Activated naive CD4-positive, alpha-beta T cell treated with anti-CD3 and anti-CD28 coated beads, Interleukin-2, amount 50 U/mL, for 72 hours (primary cell): ENCODE measurements at places on chromosomes 7 and 10.
A peak's percentile ranks its signal among the peaks of the same experiment; 100 is the strongest.

- no peak for DNase-seq
Measured at GRCh38 chr10:122998360-122998917, 10.2 kb downstream of the IKZF5 start.

- DNase-seq = no peak
Measured at GRCh38 chr10:105068497-105068896, 427.4 kb downstream of the SORCS3 start.

DNA sequence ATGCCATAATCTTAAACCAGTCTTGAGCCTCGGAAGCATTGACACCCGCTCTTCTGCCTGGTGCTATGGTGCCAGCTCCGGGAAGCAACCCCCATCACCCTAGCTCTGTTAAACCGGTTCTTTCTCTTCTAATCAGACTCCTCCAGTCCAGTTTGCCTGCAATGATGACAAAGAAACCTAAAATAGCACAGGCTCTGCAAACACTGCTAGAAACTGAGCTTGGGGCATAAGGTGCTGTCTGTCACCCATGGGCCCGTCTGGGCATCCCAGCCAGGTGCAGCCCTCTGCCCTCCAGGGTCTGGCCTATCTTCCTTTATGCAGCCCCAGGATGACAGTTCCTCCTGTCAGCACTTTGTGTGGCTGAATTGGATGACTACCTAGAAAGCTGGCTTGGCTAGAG is 14.2 kb upstream of the CAMK2G start:
- no peak for DNase-seq

GRCh38 chr10:308101-308500 is 172.8 kb downstream of the ZMYND11 start:
- no peak for DNase-seq

DNA sequence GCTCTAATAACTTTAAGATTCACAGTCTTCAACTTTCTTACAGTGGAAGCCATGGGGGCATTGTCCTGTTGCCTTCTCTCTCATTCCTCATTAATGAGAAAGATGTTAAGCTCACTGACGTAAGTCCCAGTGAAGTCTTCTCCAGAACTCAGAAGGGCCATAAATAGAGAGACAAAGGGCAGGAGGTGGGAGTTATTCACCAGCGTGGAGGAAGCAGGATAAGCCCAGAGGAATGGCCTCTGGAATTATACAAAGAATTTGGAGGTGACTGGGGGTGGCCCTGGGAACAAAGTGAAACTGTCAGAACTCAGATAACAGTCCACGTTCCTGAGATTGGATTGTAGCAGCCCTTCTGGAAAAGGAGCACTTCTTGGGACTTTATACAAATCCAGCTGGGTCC is 52.4 kb downstream of the SORBS1 start:
- no peak for DNase-seq

DNA sequence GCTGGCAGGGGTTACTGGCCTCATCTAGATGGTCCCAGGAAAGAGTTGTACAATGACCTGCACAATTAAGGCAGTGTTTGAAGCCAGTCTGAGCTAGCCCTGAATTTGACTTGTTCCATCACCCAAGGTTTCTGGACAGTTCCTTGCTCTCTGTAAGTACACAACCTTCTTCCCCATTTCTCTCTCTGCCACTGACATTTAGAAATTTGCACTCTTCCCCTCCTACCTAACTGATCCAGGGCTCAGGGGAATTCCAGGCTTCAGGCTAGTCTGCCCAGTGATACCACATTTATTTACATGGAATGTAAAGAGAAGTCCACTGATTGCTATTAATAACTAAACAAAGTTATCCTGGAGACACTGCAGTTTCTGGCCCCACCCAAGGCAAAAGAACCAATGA is 139.0 kb upstream of the GPR26 start:
- no peak for DNase-seq

GRCh38 chr7:120538335-120538734 is 265.4 kb downstream of the KCND2 start:
- DNase-seq = no peak

DNA sequence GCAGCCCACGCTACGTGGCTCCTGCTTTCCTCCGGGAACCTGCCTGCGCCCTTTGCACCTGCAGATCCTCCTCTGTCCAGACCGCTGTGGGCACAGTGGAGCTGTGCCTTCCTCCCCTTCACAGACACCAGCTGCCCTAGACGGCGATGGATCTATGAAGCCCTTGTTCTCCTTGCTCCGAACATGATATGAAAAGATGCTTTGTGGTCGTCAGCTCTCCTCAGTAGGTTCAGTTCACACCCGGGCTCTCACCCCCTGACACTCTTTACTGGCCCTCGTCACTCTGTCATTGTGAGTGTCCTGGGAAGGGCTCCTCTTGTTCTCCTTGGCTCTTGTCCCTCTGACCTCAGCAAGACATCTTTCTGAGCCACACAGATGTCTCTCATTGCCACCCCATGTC is 4.2 kb downstream of the ZNF488 start:
- no peak for DNase-seq

DNA sequence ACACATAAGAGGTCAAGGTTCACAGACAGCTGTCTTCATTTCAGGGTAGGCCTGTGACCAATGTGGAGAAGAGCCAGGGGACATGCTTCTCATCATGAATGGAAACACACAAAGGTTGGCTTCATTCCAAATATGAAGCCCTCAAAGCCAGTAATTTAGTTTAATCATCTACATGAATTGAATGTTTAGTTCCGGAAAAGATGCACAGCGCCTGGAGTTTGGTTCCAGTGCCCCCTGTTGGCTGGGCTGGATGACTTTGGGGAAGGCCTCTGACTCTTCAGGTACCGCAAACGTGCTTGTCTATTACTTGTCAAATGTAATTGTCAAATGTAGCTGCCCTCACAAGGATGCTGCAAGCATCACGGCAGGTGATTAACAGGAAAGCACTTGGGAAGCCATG is 130.7 kb downstream of the ADRA2A start:
- no peak for DNase-seq

DNA sequence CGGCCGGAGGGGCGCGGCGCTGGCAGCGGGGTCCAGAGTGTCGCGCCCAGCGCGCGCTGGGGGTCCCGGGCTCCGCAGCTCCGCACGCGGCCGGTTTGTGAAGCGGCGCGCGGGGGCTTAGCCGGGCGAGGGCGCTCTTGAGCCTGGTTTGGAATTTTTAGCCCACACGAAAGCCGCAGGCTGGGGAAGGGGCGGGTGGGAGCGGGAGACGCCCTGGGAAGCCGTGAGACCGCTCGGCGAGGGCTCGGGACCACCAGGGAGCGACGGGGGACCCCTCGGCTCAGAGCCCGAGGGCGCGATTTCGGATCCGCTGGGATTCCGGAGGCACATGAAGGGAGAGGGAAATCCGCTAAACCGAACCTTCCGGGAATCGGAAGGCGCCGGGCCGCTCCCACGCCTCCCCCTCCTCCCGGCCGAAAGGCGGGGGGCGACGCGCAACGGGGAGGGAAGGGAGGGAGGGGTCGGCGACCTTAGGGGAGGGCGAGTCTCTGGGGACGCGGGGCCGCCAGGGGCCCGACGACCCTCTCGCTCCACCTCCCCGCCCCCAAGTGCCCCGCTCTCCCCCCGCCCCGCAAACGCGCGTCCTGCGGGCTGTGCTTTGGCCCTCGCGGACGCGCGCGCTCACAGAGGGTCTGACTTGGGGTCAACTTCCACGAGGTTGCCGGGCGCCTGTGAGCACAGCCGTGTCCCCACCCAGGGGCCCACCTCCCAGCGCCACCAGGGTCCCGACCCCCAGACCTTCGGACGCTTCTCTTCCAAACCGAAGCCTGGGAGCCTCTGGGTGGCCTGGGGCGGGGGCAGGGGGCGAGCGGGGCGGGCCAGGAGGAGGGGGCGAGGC is 5.1 kb upstream of the ELFN1 start:
- DNase-seq = peak; percentile 70

GRCh38 chr7:136803028-136803427 is 65.4 kb upstream of the CHRM2 start:
- DNase-seq = no peak

DNA sequence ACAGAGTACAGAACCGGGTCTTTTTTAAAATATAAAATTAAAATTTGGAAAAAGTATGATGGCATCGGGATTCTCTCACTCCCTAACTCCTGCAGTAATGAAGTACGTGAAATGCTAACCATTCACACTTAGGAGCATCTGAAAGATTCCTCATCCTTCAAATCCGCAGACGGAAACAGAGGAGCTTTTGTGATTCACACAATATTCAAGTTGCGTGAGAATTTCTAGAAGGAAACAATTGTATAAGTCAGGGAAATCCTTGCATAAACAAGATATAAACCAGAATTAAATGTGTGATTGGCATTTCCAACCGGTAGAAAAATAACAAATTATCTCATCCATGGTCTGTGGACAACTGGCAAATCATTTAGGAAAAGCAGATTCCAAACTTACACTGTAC is 103.2 kb upstream of the ADAM12 start:
- DNase-seq = no peak

DNA sequence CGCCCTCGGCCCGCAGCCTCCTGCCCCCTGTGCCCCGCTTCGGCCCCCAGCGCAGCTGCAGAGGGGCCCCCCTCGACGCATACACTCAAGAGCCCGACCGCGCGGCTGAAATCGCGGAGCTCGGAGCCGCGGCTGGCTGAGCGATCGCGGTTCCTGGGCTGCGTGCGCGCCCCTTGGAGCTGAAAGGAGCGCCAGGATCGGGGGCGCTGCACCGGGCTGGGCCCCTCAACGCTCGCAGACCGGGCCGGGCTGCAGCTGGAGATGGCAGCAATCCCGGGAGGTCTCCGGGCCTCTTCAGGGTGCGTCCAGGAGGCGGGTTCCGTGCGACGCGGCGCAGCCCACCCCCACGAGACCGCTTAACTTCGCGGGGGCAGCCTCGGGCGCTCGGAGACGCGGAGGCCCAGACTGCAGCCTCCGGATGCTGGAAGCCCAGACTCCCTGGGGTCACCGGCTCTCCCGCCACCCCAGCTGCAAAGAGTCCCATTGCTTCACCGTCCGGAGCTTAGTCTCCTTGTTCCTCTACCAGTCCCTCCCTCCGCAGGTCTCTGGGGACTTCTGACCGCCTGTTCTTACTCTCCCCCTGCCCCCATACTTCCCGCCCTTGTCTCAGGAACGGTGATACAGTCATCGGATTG is 73.0 kb upstream of the LRRC4 start:
- no peak for DNase-seq

DNA sequence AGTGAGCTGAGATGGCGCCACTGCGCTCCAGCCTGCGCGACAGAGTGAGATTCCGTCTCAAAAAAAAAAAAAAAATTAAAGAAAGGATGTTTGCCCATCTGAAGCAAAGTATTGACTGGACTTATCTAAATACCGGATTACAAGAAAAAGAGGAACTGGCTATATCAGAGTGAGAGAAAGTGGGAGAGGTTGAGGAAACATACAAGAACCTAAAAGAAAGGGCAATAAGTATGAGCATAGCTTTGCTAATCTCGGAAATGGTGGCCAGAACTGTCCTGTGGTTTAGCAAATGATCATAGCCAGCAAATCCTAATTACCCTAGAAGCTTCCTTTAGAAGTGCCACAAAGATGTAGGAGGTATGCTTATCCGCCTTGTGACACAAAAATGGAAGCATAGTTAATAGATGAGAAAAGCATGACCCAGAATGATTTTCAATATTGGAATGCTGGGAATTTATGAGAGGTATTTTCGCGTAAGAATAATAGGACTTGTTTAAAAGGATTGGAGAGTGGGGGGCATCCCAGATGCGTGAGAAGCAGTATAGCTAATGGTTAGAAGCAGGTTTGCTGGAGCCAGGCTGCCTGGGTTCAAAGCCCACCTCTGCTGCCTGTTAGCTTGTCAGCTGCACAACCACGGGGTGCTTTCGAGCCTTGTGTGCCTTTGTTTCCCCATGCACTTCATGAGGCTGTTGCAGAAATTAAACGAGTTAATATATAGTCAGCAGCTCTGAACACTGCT is 1.2 kb upstream of the GTPBP4 start:
- DNase-seq = no peak

DNA sequence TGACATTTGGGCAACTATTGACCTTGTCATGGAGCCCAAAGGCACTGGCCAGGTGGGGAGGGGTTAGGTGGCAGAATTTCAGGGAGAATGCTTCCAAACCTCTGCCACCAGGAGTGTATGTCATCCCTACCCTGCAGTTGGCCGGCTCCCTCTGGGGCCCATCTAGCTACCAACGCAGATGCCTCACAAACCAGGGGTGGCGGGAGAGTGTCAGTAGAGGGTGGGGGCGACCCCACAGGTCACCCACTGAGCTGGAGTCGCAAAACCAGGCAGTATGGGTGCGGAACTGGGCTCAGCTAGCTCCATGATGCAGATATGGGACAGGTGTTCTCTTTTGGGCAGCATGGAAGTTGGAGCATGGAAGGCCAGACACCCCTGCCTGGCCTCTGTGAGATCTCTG is 51.4 kb downstream of the FAM241B start:
- DNase-seq = no peak

- no peak for DNase-seq
Measured at GRCh38 chr10:76675951-76676587, 961.5 kb downstream of the KCNMA1 start.

DNA sequence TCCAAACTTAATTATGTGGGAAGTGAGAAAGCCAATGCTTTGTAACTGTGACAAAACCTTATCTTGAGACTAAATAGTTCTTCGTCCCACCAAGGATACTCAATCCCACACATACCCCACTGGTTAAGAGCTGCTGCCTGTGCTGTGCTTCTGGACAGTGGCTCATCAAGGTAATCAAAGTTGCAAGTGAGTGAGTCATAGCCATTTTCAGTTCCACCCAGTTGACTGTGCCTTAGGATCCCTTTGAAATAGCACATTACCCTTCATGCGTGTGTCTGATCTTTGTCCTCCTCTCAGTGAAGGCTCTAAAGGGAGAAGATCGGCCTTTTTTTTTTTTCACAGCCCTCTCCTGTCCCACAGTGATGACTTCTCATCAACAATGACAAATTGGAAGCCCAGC is 706.0 kb upstream of the AUTS2 start:
- no peak for DNase-seq

- no peak for DNase-seq
Measured at GRCh38 chr10:10092581-10092980, 925.1 kb upstream of the CELF2 start.

- no peak for DNase-seq
Measured at GRCh38 chr7:10584886-10585285, 388.8 kb upstream of the PHF14 start.
